Activated naive CD4-positive, alpha-beta T cell treated with anti-CD3 and anti-CD28 coated beads for 36 hours (primary cell): ENCODE measurements at places on chromosomes 12 and 14. TPM values are rescaled to one million over a fixed set of nuclear protein-coding genes. Genes with fewer than 3 reads are reported as not detected.

DNA sequence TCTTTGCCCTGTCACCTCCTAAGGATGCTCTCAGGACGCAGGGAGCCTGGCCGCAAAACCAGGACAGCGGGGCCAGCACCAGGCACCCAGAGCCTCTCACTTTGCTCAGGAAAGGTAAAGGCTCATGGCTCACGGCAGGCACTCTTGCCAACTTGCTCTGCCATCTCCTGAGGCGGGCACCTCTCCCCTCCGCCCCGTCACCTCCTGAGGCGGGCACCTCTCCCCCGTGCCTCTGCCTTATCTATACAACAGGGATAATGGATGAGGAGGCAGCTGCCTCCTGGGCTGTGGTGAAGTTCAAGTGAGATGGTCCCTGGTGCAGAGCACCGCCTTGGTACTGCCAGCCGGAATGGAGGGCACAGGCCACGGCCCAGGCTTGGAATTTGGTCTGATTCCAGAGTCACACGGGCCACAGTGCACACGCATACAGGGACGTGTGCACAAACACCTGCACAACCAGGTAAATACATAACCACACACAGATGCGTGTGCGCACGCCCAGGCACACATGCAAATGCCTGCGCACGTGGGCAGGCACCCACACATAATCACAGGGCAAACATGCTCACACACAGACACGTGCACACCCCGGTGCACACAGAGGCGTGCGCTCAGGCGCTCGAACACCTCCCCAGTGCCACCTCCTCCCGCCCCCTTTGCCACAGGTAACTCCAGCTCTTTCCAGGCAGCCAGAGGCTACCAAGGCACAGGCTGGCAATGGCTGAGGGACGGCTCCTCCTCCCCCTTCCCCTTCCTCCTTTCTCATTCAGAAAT, 11.6 kb downstream of the DEGS2 start:
- DNase-seq = no peak

DNA sequence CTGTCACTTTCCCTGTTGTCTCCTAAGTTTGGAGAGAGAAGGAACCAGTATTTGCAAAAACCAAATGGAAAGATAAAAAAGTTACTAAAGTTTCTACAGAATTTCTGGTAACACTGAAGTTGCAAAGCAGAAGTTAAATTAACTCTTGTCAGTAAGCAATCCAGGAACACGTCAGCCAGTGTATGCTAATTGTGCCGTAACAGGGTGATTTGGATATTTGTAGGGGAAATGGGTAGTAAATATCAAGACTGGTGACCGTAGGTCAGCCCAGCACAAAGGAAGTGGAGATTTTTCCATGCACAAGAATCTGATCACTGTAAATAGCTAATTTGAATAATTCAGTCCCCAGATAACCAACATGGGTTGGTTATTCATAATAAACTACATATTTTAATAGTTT, 2.3 kb downstream of the CDKN1B start:
- peak; percentile 35 for DNase-seq

DNA sequence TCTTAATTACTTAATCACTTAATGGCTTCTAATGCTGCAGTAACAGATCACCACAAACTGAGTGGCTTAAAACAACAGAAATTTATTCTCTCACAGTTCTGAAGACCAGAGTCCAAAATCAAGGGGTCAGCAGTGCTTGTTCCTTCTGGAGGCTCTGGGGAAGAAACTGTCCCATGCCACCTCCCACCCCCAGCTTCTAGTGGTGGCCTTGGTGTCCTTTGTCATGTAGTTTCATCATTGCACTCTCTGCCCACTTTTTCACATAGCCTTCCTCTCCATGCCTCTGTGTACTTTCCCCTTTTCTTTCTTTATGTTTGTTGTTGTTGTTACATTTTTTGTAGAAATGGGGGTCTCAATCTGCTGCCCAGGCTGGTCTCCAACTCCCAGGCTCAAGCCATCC, 16.1 kb upstream of the UBC start:
- DNase-seq = no peak

Gene ISCU
- 105 TPM for total RNA-seq

Gene RNASE11
- not detected for total RNA-seq

Gene PPFIBP1
- 43.6 TPM for total RNA-seq

Gene OAS3
- total RNA-seq = 26.1 TPM
